ENCODE measurements at places on chromosomes 12 and 14.

- DNase-seq = no peak
These were observed 16.4 kb downstream of the MLXIP start for GRCh38 chr12:122094735-122095631.

- no peak for DNase-seq
These were observed 42.0 kb upstream of the TBC1D15 start for GRCh38 chr12:71797531-71797930.

DNA sequence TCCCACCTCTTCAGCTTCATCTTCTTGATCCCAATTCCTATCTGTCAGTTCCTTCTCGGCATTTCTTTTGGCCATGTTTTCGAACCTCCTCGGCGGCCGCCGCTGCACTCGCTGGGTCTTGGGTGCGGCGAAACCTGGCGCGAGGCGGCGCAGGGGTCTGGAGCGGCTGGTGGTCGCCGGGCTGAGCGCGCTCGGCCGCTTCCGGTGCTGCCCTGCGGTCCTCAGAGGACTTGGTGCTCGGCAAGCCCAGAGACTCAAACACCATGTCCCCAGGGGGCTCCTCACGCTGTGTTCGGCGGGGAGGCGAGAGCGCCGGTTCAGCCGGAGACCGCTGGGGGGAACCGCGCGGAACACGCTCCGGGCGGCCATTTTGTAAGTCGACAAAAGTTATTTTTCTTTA, 51.8 kb downstream of the PPP1R36 start:
- DNase-seq = no peak

- DNase-seq = no peak
These were observed 31.5 kb upstream of the ANO6 start for GRCh38 chr12:45184147-45184963.

DNA sequence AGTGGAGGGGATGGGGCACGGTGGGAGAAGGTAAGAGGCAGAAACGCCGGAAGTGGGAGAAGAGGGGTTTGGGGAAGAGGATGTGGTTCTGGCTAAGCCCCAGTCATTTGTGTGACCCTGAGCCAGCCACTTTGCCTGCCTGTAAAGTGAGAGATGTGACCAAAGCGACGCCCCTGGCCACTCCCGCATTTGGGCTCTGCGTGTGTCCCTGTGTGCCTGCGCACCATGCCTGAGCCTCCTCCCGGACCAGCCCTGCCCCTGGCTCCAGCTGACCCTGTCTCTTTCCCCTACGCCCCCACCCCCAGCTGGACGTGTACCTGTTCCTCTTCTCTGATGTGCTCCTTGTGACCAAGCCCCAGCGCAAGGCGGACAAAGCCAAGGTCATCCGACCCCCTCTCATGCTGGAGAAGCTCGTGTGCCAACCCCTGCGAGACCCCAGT, 8.0 kb downstream of the PLEKHG6 start:
- DNase-seq = no peak

- DNase-seq = no peak
These were observed 85.0 kb downstream of the MNAT1 start for GRCh38 chr14:60819575-60819974.
